Activated T-cell treated with anti-CD3 and anti-CD28 coated beads, Interleukin-2, amount 50 U/mL, for 72 hours (primary cell): ENCODE measurements at places on chromosomes 1 and 21.

DNA sequence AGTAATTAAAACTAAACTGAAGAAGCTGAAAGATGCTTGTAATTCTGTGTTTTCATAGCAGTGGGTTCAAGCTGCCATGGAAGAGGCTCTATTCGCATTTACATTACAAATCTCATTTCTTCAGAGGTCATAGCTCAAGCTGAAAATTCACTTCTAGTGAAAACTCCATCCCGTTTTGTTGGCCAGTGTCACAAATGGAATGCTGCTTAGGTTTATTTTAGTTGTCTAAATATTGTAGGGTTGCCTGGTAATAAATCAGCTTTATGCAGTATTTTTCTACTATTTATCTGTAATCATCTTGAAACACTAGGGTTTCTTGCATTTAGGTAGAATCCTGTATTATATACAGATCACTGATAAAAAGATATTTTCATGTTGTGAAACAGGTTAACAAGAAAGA lies 240.6 kb downstream of the PTBP2 start:
- H3K36me3 ChIP-seq = no peaks in the 10 kb centered on the region
- no peak for DNase-seq
- H3K27ac ChIP-seq = no peak overlapping the region
- H3K4me1 ChIP-seq = no peaks in the 10 kb centered on the region

- H3K27ac ChIP-seq = peak overlapping the region; percentile 94
- H3K4me1 ChIP-seq = peaks cover 66% of the 10 kb centered on the region
- peaks cover 2% of the 10 kb centered on the region for H3K36me3 ChIP-seq
- no peaks in the 10 kb centered on the region for H3K27me3 ChIP-seq
These were observed 1.7 kb upstream of the NADK start for GRCh38 chr1:1779691-1780597.

DNA sequence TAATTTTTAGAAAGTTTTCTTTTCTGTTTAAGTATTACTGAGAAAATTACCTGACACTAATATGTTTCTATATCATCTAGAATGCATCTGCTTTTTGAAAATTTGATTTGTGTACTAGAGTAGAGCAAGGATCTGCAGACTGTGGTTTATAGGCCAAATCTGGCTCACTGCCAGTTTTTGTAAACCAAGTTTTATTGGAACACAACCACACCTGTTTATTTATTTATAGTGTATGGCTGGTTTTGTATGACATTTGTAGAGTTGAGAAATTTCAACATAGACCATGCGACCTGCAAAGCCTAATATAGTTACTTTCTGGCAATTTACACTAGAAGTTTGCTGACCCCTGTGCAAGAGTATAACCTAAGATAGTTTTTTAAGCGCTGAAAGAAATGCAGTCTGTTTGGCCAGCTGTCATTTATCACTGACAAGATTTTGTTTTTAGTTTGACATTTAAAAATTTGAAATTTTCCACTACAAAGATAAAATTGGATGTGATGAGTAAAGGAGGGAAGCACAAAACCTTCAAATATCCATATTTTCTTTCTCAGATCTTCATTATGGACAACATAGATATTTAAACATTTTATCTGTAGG lies 36.1 kb upstream of the CACYBP start:
- peaks cover 56% of the 10 kb centered on the region for H3K4me1 ChIP-seq
- no peaks in the 10 kb centered on the region for H3K36me3 ChIP-seq
- peak overlapping the region; percentile 75 for H3K27ac ChIP-seq
- no peaks in the 10 kb centered on the region for H3K27me3 ChIP-seq

- no peaks in the 10 kb centered on the region for H3K36me3 ChIP-seq
- H3K4me3 ChIP-seq = no peak overlapping the region
- peaks cover 7% of the 10 kb centered on the region for H3K4me1 ChIP-seq
- DNase-seq = no peak
These were observed 97.0 kb upstream of the IFFO2 start for GRCh38 chr1:19053486-19053885.

DNA sequence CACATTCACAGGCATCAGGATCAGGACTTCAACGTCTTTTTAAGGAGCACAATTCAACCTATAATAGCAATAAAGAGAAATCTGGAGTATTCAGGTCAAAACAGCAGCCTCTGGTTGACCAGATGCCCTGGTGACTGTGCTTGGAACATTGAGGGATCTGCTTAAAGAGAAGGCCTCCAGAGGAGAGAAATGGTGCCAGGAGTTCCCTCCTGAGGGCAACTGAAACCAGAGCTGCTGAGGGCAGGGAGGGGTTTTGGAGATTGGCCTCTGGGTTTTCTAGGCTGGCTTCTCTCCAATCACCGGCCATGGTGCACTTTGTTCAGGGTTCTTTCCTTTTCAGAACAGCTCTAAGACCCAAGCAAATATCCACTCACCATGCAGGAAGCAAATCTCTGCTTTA lies 190.7 kb upstream of the KIAA0040 start:
- H3K27me3 ChIP-seq = peaks cover 28% of the 10 kb centered on the region
- H3K4me1 ChIP-seq = no peaks in the 10 kb centered on the region

DNA sequence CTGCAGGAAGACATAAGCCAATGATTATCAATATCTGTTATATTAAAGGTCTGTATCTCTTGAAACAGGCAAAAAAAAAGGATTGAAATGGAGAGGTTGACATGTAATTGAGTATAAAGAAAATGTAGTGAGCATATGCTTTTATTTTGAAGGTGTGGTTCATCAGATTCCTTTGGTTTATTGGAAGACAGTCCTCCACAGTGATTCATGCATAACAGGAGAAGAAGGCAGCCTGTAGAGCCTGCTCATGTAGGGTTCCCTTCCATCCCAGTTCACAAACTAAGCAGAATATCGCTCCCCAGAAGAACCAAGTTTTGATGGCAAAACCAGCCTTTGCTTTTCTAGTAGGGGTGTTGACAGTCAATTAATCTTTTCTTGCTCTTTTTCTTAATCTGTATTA lies 1016.8 kb upstream of the ADGRL4 start:
- H3K27me3 ChIP-seq = no peaks in the 10 kb centered on the region
- H3K4me3 ChIP-seq = no peak overlapping the region
- H3K36me3 ChIP-seq = peaks cover 2% of the 10 kb centered on the region
- no peak overlapping the region for H3K27ac ChIP-seq
- DNase-seq = no peak

DNA sequence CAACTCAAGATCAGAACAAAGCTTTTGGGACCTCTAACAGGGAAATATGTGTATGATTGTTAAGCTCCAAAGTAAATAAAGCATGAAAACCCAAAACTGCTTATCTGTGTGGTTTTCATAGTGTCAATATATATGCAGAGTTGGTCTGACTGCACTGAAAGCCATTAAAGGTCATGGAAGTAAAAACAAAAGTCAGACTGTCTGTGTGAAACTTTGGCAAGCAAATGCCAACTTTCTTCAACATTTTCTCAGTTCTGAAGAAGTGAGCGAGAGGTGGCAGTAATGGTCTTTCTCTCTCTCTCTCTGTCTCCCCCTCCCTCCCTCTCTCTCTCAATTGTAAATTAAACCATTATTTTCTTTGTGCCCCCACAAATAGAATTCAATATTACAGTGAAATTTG lies 100.1 kb upstream of the S1PR1 start:
- no peaks in the 10 kb centered on the region for H3K36me3 ChIP-seq
- peak overlapping the region; percentile 89 for H3K27ac ChIP-seq
- peaks cover 71% of the 10 kb centered on the region for H3K4me1 ChIP-seq
- DNase-seq = peak; percentile 29
- peak overlapping the region; percentile 74 for H3K4me3 ChIP-seq
